ENCODE measurements at places on chromosomes 2 and 18. TPM values are rescaled to one million over a fixed set of nuclear protein-coding genes. Genes with fewer than 3 reads are reported as not detected.

DSG1 gene
- total RNA-seq: 0.89 TPM

OBSL1 gene
- total RNA-seq: 281 TPM

TRMT61B gene
- total RNA-seq: 18.2 TPM

PRSS56 gene
- total RNA-seq: not detected

SH3RF3 gene
- total RNA-seq: 8.8 TPM

MC5R gene
- not detected for total RNA-seq

SIX3 gene
- not detected for total RNA-seq

UBE2F gene
- 106 TPM for total RNA-seq

CDH19 gene
- total RNA-seq: 43.6 TPM

LRRC30 gene
- total RNA-seq: not detected

- peak; percentile 4 for DNase-seq
Observed at GRCh38 chr18:48942554-48943261, 8.1 kb downstream of the SMAD7 start.

- DNase-seq: no peak
Observed at GRCh38 chr2:207867905-207868304, 98.2 kb upstream of the FZD5 start.

DNA sequence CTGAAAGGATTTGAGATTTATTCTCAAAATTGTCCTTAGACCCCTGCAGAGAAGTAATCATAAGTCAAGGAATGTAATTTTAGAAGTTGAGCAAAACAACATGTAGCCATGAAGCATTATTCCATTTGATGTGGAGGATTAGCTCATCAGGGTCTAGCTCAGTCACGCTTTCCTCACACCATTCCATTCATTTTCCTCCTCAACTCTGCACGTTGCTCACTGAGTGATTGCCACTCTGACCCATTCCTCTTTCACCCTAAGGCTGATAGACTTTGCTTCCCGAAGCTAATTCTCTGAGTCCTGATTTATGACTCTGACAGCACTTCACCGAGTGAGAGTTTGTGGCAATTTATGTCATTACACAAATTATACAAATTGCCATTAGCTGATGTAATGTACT lies 820.6 kb upstream of the PIK3C3 start:
- DNase-seq: no peak

GRCh38 chr18:70931942-70932814 lies 643.3 kb downstream of the SOCS6 start:
- DNase-seq: no peak

DNA sequence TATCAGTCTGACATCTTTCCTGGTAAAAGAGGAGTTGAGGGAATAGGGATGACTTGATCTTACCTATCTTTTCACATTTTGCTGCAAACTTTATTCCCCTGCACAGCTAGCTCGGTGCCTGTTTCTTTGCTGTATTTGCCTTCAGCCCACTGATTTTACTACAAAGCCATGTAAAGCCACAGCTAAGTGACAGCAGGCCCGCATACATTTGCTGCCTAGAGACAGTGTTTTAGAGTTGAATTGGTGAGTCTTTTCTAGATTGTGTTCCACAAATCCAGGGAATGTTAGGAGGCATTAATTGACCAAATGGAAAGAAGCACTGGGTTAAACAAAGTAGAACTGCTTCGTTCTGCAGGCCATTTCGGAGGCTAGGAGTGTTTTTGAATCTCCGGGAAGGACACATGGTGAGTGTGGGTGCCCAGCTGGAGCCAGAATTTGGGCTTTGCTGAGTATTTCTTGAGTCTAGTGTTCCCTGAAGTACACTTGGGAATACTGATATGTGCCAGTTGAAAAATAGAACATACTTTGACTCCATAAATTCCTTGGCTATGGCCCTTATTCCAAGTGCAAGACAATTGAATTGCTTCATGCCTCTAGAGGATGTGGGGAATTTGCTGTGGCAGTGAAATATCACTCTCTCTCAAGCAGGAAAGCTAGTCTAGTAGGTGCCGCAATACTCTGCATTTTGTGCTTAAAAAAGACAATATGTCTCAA lies 329.8 kb downstream of the PTPRM start:
- DNase-seq: peak; percentile 65

GRCh38 chr18:26233208-26233607 lies 7.0 kb downstream of the TAF4B start:
- no peak for DNase-seq

GRCh38 chr2:2879781-2880180 lies 497.8 kb downstream of the EIPR1 start:
- no peak for DNase-seq

- DNase-seq: no peak
Observed at GRCh38 chr2:209791151-209791550, 19.5 kb downstream of the UNC80 start.

DNA sequence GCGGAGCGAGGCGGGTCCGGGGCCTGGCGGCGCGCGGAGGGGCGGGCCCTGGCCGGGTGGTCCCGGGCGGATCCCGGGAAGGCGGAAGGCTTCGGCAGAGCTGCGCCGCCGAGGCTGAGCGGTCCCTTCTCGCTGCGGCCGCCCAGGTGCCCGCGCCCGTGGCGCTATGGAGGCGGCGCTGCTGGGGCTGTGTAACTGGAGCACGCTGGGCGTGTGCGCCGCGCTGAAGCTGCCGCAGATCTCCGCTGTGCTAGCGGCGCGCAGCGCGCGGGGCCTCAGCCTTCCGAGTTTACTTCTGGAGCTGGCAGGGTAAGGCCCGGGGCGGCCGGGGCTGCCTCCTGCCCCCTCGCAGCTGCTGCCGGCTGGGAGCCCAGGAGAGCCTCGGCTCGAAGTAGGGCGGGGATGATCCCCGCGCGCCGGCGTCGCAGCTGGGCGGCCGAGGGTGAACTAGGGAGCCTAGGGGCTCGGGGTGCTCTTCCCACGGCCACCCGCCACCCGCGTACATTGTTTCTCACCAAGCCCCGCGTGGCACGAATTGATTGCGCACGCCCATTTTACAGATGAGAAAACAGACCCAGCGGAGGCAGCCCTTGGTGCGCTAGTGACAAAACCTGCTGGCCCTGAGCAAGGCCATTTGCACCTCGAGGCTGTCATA lies at the start of gene SLC66A3:
TSS of gene SLC66A3 (plus strand) at position 87 of the 655 bp plus-strand sequence. CDS start at position 167, 80 bp downstream.
- DNase-seq: no peak

DNA sequence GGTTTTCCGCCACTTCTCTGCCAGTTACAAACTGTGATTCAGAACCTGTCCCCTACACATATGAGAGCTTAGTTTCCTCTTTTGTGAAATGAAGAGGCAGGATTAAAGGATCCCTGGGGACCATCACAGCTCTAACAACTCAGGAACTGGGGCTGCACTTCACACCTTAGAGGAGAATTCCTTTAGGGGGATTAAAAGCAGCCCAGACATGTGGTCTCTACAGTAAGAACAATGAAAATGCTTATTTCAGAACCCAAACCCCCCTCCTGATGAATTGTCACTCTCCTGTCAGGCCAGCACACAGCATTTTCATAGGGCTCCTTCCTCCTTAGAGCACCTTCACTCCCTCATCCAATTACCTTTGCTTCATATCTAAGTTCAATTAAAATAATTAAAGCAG lies 101.5 kb upstream of the NEDD4L start:
- DNase-seq: no peak

- no peak for DNase-seq
Observed at GRCh38 chr2:157236404-157236803, 21.1 kb upstream of the GALNT5 start.

- no peak for DNase-seq
Observed at GRCh38 chr2:38709567-38710194, 41.5 kb downstream of the SRSF7 start.

GRCh38 chr2:63701406-63701805 lies 112.6 kb downstream of the MDH1 start:
- no peak for DNase-seq

DNA sequence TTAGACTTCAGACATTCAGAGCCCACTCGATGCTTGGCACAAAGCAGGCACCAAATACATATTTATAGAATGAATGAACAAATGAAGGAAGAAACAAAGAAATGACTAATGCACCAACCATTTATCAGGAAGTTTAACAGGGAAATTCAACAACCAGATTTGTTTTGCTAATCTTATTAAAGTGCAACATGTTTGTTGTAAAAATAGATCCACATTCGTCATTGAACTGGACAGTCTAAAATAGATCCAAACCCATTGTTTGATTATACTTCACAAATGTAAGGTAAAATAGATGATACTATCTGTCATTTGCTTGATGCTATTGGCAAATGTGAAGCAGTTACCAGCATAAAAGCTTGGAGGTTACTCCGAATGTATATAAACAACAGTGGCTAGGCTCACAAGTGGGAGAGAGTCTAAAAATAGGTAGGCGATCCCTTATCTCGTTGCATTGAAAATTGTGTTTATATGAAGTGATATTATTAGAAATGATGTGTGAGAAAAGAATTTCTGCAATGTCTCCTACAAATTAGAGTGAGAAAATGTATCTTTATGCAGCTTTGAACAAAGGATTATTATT lies 246.2 kb downstream of the NEDD4L start:
- DNase-seq: no peak

- peak; percentile 72 for DNase-seq
Observed at GRCh38 chr2:37916512-37917082, 8.5 kb upstream of the RMDN2 start.

GRCh38 chr2:149884871-149885270 lies 297.3 kb upstream of the MMADHC start:
- no peak for DNase-seq

GRCh38 chr2:174774886-174775285 lies 10.6 kb upstream of the CHRNA1 start:
- DNase-seq: no peak

GRCh38 chr2:64750817-64751285 lies 97.1 kb upstream of the SERTAD2 start:
- peak; percentile 100 for DNase-seq

GRCh38 chr2:10285191-10285555 lies 17.5 kb upstream of the HPCAL1 start:
- DNase-seq: no peak

- no peak for DNase-seq
Observed at GRCh38 chr2:170381678-170382077, 203.7 kb downstream of the MYO3B start.

GRCh38 chr2:212141499-212141898 lies 397.1 kb downstream of the ERBB4 start:
- DNase-seq: no peak

DNA sequence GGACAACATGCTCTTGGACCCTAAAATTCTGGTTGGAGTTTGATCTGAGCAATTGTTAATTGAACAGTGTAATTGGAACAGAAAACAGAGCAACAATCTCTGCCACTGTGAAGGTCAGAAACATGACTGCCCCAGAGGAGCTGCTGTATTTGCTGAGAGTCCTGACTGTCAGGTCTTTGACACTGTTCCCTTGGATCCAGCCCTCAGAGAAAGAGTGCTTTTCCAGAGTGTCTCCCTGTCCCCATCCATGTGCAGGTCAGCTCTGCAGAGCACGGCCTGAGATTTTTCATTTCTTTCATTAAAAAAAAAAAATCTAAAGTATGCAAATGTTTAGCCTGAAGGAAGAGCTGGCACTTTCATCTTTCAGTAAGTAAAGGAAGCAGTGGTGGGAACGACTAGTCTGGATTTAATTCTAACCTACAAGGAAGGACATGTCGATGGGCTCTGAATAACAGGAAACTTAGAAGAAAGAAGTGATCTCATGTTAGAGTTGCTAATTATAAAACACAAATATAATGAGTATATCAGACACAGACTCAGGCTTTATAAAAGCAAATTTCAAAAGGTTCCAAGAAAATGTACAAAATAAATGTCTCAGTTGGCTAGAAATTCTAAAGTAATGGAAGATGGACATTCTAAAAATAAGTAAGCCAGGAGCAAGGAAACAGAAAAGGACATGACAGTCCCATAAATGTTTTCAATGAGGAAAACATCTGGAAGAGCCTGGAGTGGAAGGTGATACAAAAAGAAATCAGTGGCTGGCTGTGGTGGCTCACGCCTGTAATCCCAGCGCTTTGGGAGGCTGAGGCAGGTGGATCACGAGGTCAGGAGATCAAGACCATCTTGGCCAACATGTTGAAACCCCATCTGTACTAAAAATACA lies 876.5 kb downstream of the EPHA4 start:
- DNase-seq: no peak

DNA sequence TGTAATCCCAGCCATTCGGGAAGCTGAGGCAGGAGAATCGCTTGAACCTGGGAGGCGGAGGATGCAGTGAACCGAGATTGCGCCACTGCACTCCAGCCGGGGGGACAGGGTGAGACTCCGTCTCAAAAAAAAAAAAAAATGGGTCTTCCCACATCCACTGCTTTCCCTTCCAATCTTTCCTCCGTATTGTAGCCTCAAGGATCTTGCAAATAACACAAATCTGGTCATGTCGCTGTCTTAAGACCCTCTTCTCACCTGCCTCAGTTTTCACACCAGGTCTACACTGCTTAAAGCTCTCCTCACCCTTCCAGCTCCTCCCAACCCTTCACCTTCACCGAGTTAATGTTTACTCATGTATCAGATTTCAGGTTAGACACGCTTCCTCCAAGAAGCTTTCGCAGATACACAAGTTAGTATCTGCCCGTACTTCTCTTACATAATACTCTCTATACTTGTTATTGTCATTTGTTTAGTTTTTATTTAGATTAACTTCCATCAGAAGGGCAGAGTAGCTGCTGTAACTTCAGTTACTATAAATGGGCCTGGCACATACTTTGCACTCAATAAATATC lies 1.5 kb downstream of the IER3IP1 start:
- DNase-seq: no peak

- peak; percentile 64 for DNase-seq
Observed at GRCh38 chr2:208097313-208097712, 27.0 kb downstream of the CRYGD start.

- peak; percentile 20 for DNase-seq
Observed at GRCh38 chr2:74712223-74713053, 58.4 kb downstream of the SEMA4F start.

- DNase-seq: no peak
Observed at GRCh38 chr2:176328149-176328548, 58.9 kb downstream of the MTX2 start.

- DNase-seq: no peak
Observed at GRCh38 chr2:220569112-220569897, 941.9 kb downstream of the SLC4A3 start.

GRCh38 chr2:220489121-220489520 lies 861.7 kb downstream of the SLC4A3 start:
- no peak for DNase-seq

- DNase-seq: no peak
Observed at GRCh38 chr2:102418421-102418961, 4.5 kb upstream of the IL18RAP start.

- DNase-seq: no peak
Observed at GRCh38 chr2:127324635-127325034, 30.7 kb upstream of the ERCC3 start.

DNA sequence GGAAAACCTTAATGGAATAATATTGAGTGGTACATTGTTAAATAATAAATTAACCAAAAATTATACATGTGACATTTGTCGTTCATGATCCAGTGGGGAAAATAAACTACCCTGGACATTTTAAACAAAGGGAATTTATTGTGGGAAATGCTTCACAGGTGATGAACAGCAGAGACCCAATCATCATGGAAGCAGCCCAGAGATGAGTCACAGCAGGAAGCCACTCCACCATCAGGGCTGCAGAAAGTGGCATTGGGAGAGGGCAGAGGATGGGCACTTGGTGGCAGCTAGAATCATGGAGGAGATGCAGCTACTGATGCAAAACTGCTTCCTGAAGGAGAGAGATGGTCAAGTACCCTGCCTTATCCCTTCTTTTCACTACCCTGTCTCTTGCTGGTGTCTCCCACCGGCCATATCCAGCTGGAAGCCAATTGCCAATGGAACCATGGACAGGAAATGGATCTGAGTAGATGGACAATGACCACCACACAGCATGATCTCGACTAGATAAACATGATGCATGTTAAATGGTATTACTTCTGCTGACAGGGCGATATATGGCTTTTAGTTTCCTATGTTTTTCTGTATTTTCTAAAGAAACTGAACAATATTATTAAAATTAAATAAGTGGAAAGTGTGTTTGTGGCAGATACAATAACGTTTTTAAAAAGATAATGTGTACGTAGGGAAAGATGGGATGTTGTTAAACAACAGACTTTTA lies 139.8 kb downstream of the RPIA start:
- DNase-seq: no peak
